ENCODE measurements at places on chromosomes 7 and 10.
A peak's percentile ranks its signal among the peaks of the same experiment; 100 is the strongest.

GRCh38 chr7:91832493-91833045, 47.9 kb downstream of the MTERF1 start:
- DNase-seq, result no peak

DNA sequence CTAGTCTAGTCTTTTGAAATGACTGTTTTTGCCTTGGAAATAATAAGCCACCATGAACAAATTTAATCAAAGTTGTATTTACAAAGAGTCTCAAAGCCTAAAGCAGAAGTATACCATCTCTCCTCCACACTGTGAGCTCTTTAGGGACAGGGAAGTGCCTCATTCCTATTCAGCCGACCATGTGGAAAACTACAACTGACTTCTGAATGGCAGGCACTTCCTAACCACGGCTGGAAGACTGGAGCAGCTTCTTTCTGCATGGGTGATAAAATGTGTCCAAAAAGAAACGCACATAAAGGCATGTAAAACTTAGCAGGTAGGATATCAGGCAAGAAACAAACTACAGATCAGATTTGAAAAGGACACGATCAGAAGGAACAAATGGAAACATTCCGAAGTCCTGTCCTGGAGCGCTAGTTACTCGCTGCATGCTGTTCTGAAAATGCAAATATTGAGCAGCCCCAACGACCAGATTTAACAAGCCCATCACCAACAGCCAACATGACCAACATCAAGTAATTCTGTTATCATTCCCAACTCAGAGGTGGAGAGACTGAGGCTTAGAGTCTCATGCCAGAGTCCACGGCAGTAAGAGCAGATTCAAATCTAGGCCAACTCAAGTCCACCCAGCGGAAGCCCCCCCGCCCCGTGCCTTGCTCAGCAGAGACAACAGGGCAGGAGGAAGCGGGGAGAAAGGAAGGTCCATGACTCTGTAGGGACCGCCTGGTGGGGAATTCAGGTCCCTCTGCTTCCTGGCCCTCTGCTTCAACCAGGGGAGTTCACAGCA, 26.5 kb downstream of the CTBP2 start:
- DNase-seq, result no peak

DNA sequence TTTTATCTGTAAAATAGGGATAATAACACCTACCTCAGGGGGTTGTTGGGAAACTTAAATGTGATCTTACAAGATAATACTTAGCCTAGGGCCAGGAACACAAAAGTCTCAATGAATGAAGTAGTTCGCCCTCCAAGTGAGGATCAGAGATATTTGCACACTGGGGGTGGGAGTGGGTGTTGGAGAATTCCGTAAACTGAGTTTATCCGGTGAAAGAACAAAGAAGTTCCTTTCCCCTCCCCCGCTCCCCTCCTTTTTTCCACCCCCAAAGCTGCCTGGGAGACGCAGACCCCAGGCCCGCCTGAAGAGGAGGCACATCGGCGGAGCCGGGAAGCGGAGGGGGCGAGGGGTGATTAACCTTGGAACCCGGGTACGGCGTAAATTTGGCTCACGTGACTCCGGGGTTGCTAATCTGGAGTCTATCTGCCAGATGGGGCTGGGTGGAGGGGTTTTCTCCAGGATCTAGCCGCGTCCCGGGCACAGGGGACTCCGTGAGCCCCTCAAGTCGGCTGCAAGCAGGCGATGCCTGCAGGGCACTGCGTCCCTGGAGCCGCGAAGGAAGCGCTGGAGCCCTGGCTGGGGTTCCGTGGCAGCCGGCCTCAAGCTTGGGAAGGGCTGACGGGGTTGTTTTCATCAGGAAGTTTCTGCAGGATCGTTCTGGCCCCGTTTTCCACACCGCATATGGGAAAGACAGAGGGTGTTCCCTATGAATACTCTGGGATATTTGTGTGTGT, 1.4 kb upstream of the PODXL start:
- DNase-seq, result peak; percentile 49

- no peak for DNase-seq
These were observed 37.1 kb downstream of the CAV1 start for GRCh38 chr7:116561697-116562483.

DNA sequence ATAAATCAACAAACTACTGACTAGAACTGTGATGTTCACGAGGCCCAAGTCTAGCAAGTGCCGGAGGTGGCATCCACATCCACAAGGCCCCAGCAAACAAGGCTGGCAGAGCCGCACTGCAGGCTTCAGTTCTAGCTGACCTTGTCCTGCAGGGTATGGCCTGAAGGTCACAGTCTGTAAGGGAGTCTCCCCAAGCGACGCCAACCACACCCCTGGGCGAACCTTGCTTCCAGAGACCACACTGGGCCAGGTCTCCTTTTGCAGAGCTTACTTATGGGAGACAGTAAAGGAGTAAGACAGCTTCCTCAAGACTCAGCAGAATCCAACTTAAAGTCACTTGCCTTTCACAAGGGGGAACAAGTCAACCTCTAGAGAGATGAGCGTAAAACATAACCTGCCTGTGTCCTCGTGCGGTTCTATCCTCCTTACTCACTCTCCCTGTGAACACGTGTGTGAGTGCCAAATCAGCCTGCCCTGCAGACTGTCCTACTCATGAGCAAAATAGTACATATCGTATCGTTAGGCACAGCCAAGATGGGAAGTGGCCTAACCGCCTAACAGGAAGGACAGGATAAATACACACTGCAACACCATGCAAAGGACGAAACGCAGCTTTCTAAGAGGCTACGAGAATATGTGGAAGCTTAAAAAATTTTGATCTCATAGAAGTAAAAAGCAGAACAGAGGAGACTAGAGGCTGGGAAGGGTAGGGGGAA, 22.7 kb downstream of the FAM53B start:
- DNase-seq, result no peak

- DNase-seq, result no peak
These were observed 3.4 kb downstream of the CLDN3 start for GRCh38 chr7:73766556-73767229.

GRCh38 chr7:104820836-104821535, 193.0 kb upstream of the KMT2E start:
- DNase-seq, result no peak

- no peak for DNase-seq
These were observed 137.0 kb downstream of the ANK3 start for GRCh38 chr10:60252688-60253087.

GRCh38 chr7:128217030-128217805, 23.9 kb upstream of the LEP start:
- DNase-seq, result peak; percentile 84

DNA sequence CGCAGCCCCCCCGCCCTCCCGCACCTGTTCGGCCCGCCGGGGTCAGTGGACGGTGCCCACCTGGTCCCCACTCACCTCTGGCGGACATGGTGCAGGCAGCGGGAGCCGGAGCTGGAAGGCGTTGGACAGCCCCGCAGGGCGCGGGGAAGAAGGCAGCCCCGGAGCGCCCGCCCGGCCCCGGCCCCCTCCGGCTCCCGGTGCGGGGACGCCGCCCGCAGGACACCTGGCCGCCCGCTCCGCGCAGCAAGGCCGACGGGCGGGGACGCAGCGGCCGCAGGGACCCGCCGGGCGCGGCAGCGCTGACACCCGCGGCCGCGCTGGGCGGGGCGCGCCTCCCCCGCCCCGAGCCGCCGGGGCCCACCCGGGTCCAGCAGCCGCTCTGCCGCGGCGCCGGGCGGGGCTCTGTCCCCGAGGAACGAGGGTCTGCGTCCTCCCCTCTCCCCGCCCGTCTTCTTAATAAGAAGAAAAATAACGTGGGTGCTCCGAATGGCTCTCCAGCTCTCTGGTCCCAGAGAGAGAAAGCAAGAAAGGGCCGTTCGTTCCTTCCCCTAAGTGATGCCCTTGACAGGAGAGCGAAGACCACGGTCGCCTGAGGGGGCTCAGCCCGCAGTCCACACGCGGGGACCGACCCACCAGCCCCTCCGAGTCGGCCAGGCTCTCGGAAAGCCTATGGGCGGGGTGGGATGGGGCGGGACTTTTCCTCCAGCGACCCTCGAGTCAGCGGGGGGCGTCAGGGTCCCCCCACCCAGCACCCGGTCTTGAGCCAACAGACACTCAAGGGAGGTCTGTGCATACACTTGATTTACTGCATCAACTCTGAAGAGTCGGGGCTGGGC, 53.4 kb upstream of the FHIP2A start:
- DNase-seq, result no peak

- DNase-seq, result no peak
These were observed 102.0 kb upstream of the TARP start for GRCh38 chr7:38375453-38375852.

GRCh38 chr7:127516320-127516719, 69.1 kb downstream of the GCC1 start:
- no peak for DNase-seq

- DNase-seq, result no peak
These were observed 69.0 kb upstream of the FAM180A start for GRCh38 chr7:135817583-135817982.

- no peak for DNase-seq
These were observed 3.9 kb downstream of the FOXL3 start for GRCh38 chr7:293681-294439.

- no peak for DNase-seq
These were observed 163.5 kb upstream of the TCERG1L start for GRCh38 chr10:131475043-131475442.

DNA sequence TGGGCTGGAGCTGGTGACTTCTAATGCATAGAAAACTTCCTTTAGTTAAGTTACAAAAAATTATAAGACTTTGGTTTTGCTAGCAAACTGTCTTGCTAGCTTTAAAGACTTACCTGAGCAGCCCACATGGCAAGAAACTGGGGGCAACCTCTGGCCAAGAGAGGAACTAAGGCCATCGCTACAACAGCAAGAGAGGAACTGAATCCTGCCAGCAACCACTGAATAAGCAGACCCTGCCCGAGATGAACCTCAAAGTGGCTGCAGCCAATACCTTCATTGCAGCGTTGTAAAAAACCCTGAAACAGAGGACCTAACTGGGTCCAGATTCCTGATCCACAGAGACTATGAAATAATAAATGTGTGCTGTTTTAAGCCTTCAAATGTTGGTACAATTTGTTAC, 54.6 kb upstream of the STARD3NL start:
- no peak for DNase-seq
